ENCODE measurements at places on chromosomes 7 and 10.

- no peak for DNase-seq
Measured at GRCh38 chr10:63236113-63236935, 103.2 kb downstream of the NRBF2 start.

- no peak for DNase-seq
Measured at GRCh38 chr7:131720703-131721102, 164.3 kb upstream of the PODXL start.

- no peak for DNase-seq
Measured at GRCh38 chr7:112970771-112971170, 115.9 kb downstream of the GPR85 start.

- DNase-seq: no peak
Measured at GRCh38 chr10:86178401-86179152, 188.0 kb downstream of the GRID1 start.

All from stimulated activated naive CD8-positive, alpha-beta T cell treated with anti-CD3 and anti-CD28 coated beads, Interleukin-15, amount 100 ng/mL, for 72 hours (primary cell).